ENCODE measurements at places on chromosomes 3 and 15.

DNA sequence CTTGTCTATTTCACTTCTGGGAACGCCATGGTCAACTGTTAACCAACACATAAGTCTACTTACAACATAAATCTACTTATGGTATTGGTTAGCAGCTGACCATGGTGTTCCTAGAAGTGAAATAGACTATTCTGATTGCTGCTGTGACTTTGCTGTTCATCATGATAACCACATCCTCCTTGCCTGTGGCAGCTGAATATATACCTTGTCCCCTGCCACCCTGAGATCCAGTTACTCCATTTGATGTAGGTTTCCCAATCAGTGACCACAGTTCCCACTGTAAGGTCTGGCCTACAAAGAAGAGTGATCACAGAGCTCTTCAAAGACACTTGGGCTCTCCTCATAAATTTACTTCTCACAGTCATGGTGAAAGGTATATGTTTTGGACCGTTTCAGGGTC, 66.8 kb upstream of the ALDH1A3 start:
- DNase-seq: no peak

DNA sequence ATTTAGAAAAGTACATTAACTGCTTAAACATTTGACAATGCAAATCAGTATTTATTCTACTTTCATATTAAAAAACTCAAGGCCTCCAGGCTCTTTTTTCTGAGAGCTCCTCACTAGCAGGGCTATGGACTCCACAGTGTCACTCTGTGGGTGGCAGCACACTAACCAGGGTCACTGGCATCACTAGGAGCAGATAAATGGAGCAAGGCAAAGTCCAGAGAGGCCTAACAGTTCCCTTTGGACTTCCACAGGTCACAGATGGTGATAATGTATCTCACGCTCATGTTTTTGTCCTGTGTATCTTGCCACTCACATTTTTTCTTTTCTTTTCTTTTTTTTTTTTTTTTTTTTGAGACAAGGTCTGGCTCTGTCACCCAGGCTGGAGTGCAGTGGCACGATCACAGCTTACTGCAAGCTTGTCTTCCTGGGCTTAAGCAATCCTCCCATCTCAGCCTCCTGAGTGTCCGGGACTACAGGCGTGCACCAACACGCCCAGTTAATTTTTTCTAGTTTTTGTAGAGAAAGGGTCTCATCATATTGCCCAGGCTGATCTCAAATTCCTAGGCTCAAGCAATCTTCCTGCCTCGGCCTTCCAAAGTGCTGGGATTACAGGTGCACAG, 7.8 kb downstream of the SPG21 start:
- DNase-seq: no peak

DNA sequence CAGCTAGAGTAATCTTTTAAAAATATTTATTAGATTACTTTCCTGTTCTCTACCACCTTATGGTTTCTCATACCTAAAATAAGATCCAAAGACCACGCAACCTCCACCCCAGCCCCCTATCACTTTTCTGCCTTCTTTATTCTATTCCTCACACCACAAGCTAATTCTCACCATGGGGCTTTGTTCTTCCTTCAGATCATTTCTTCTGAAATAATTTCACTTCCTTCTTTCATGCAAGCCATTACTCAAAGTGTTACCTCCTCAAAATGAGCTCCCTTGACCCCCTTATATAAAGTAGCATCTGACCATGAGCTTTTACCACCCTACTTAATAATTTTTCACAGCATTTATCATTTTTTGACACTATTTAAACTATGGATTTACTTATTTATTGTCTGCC, 233.2 kb upstream of the TMCO5A start:
- no peak for DNase-seq

GRCh38 chr3:6807967-6808588, 52.8 kb upstream of the GRM7 start:
- no peak for DNase-seq

GRCh38 chr15:96331144-96331944, 844 bp downstream of the NR2F2 start:
- DNase-seq: peak; percentile 78

DNA sequence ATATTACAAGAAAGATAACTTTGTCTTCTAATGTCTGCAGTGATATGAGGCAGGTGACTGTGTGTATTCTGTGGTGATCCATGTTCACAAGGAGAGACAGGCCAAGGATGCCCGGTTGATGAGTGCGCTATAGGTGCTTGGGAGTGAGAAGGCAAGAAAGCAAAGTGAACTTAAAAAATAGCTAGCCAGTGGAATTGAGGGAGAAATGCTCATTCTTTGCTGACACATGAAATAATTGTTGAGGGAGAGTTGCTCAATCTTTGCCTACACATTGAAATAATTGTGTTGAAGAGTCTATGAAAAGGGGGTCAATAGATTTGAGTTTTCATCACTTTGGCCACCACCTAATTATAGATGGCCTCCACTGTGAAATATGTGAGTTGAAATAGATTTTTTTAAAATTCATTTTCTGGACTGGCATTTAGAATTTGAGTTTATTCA, 156.3 kb downstream of the LPP start:
- no peak for DNase-seq

GRCh38 chr3:40923651-40924050, 275.7 kb upstream of the CTNNB1 start:
- no peak for DNase-seq

DNA sequence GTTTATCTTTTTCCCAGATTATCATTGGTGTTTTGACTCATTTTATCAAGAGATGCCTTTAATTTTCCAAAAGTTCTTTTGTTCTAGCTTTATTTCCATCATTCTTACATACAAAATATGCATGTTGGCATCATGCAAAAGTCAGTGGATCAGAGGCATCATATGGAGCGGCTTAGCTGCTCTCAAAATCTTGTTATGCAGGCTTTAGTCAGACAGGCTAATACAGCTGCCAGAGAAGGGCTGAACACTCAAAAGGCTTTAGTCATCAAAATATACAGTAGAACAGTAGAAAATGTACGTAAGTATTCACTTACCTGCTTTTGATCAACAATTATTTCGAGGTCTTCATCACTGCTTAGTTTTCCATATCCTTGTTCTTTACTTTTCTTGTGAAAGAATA, 65.5 kb downstream of the PEX5L start:
- no peak for DNase-seq

GRCh38 chr3:115851571-115851970, 228.3 kb downstream of the GAP43 start:
- DNase-seq: no peak

DNA sequence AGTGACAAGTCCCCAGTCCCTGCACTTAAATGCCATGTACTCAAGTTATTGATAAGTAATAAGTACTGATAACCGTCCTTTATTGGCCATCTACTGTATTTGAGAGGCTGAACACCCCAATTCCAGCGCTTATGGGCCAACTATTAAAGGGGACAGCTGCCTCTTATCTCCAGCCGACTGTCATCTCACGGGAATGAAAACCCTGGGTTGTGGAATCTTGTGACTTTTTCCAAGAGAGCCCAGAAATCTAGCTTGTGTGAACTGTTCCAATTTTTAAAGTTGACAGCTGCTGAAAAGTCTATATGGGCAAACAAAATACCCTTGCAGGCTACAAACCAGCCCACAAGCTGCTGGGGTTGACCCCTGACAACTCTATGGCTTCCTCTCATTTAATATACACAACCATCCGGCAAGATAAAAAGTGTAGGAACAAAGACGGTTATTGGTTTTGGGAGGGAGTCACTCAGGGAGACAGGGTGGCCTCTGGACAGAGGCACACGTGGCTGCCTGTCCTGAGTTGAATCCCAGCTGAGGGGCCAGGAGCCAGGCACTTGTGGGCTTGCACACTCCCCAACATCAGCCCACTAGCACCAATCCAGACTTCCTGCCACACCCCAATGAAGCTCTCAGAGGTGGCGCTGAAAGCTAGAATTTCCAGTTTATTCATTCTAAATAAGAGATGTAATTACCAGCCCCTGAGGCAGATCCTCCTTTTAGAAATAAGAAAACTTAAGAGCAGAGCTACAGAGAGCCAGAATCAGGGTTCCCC, 16.2 kb downstream of the SPSB4 start:
- no peak for DNase-seq

DNA sequence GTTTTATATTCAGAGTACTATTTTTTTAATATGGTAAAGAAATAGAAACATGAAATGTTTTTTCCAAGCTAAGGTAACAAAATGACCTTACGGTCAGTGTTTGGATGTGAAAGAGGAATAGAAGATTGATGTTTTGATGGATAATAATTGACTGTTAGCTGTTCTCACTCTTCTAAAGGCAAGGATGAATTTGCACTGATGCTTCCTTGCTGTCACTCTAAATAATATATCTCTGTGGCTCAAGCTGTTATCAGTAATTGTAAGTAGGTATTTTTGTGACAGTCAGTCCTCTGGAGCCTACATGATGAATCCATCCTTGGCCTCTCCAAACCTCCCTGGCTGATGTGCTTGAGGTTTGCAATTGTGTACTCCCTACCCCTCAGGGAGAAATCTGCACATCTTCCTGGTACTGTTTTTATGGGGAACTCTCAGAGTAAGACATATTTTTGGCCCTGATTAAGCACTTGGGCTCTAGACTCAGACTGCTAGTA, 283.7 kb downstream of the NLGN1 start:
- no peak for DNase-seq

DNA sequence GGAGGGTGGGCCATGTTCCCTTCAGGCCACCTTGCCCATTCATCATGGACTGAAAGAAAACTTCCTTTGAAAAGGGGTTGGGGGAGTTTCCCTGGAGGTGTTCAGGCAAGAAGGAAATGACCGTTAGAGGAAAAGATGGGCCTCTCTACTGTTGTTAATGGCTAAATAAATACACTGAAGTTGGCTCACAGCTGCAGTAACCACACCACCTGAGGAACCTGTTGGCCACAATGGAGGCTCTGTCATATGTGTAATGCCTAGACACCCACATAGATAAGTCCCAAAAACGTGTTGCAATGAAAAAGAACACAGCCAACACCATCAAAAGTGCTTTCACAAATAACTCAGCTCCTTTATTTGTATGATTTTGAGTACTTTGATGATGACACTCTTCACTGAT, 38.2 kb upstream of the FAM3D start:
- DNase-seq: no peak

- DNase-seq: no peak
Measured at GRCh38 chr3:82048711-82049110, 287.3 kb upstream of the GBE1 start.

- DNase-seq: no peak
Measured at GRCh38 chr15:78207110-78207458, 27.3 kb downstream of the ACSBG1 start.

GRCh38 chr3:9032231-9032777, 69.0 kb upstream of the RAD18 start:
- DNase-seq: no peak

DNA sequence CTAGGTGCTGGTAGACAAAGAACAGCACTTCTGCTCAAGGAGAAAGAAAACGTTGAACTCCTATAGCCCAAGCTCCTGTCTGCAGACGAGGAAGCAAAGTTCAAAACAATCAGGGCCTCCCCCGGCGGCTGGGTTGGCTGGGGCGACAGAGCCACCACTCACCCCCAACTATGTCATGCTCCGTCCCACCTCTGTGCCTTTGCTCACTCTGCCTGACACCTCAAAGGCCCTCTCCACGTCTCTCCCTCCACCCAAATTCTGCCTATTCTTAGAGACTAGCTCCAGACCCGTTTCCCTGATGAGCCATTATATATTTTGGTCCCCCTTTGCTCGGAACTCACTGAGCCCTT, 304.3 kb downstream of the TLE3 start:
- DNase-seq: no peak

DNA sequence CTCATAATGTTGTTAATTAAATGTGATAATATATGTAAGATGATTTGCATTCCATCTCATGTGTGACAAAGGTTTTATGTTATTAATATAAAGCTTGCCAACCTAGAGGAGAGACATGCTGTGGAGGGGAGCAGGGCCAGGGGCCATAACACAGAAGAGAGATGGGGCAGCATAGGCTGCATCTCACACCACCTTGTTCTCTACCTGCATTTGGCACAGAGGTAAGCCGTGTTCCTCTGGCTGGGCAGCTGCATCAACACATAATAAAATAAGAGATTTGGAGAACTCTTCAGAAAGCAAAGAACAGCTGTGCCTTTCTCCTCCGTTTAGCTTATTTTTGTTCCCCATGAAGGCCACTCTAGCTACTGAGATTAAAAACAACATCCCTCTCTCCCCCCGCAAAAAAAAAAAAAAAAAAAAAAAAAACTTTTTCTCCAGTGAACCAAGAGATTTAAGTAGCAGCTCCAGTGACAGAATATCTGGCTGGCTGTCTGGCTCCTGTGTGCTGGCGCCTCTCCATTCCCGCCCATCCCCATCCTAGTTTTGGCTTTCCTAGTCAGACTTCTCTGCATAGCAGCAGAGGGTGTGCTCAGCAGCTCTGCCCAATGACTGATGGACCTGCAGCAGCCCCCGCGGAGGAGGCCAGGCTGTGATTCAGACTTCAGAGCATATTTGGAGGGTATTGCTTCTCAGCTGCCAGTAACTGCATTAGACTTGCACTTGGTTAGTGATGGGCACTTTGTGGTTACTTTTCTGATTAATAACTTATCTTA, 52.2 kb upstream of the STXBP5L start:
- peak; percentile 82 for DNase-seq

DNA sequence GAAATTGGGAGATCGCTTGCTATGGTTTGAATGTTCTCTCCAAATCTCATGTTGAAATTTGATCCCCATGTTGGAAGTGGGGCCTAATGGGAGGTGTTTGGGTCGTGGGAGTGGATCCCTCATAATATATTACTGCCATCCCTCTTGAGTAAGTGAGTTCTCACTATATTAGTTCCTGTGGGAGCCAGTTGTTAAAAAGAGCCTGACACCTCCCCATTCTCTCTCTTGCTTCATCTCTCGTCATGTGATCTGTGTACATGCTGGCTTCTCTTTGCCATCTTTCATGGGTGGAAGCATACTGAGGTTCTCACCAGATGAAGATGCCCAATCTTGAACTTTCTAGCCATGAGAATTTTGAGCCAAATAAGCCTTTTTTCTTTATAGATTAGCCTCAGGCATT, 43.0 kb upstream of the IL20RB start:
- no peak for DNase-seq

DNA sequence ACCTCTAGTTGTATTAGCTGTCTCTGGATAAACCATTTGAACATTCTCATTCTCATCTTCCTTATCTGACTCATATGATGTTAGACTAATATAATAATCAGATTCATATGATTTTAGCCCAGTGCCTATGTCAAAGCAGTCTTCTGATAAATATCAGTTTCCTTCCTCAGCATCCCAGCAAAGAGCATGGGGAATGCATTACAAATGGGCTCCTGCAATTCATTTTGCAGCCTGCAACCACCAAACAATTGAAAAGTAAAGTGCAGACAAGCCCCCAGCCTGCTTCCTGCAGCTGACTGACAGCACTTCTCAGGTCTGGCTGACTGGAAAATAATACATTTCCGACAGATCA, 78.2 kb upstream of the STAC start:
- no peak for DNase-seq

DNA sequence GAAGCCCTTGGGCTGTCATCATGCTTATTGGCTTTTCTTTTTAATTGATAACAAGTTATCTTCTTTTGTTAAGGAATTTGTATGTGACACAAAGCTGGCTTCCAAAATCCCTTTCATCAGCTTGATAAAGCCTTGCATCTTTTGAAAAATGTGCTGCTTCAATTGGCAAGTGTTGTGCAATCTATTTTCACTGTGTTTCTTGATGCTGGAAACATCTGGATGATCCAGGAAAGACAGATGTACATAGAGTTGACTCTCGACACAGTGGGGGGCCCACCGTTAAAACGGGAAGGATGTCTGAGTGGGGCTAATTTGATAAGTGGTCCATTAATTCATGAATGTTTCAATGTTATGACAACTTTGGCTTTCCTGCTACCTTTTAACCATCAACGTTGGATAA, 158.3 kb upstream of the WNT5A start:
- DNase-seq: no peak

Measured in cardiac muscle cell (in vitro differentiated cells and primary cell).